Suppressor macrophage (primary cell): ENCODE measurements at places on chromosomes 5 and 9.
A peak's percentile ranks its signal among the peaks of the same experiment; 100 is the strongest.

- peak; percentile 74 for DNase-seq
These were observed 37.4 kb downstream of the PIK3R1 start for GRCh38 chr5:68252673-68253623.

GRCh38 chr9:78515108-78515507 is 218.2 kb downstream of the PSAT1 start:
- DNase-seq = no peak

DNA sequence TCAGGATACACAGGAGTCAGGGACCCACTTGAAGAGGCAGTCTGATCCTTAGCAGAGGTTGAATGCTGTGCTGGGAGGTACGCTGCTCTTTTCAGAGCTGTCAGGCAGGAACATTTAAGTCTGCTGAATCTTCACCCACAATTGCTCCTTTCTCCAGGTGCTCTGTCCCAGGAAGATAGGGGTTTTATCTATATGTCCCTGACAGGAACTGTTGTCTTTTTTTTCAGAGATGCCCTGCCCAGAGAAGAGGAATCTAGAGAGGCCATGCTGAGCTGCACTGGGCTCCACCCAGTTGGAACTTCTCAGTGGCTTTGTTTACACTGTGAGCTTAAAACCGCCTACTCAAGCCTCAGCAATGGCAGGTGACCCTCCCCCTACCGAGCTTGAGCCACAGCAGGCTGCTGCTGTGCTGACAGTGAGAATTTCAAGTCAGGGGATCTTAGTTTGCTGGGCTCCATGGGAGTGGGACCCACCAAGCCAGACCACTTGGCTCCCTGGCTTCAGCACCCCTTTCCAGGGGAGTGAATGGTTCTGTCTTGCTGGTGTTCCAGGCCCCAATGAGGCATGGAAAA is 169.0 kb downstream of the FBXL17 start:
- DNase-seq = no peak

- DNase-seq = no peak
These were observed 187.1 kb downstream of the KDM4C start for GRCh38 chr9:6944896-6945295.

DNA sequence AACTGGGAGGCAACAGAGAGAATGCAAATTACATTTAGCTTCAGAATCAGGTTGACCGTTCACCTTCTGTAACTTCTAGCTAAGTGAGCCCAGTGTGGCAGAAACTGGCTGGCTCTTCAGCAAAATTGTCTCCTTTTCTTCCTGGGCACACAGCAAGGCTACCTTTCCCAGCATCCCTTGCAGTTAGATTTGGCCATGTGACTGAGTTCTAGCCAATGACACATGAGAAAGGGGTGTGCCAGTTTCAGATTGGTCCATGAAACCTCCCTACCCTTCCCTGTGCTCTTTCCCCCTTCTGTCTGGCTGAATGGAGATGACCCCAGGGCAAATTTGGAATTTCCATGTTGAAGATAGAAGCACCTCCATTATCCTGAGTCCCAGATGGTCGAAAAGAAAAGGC is 72.5 kb upstream of the SMIM23 start:
- no peak for DNase-seq

- no peak for DNase-seq
These were observed 7.3 kb downstream of the CEP78 start for GRCh38 chr9:78243130-78243529.

DNA sequence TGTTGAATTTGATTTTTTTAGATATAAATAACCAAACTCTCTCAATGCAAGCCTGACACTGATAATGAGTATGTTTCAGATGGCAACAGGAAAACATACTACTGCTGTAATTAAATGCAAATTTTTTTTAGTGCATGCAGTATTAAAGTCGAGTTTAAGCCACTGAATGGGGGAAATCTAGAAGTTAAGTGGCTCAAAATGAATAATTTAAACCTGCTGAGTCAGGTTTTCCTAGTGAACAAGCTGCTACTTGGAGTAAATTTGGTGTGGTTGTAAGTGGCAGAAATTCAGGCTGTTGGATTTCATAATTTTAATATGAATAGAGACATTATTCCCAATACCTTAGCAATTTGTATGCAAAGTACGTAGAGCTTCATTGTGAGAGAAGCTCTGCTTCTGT is 121.8 kb downstream of the SLF1 start:
- DNase-seq = no peak

GRCh38 chr9:5004481-5004880 is 19.4 kb downstream of the JAK2 start:
- no peak for DNase-seq

DNA sequence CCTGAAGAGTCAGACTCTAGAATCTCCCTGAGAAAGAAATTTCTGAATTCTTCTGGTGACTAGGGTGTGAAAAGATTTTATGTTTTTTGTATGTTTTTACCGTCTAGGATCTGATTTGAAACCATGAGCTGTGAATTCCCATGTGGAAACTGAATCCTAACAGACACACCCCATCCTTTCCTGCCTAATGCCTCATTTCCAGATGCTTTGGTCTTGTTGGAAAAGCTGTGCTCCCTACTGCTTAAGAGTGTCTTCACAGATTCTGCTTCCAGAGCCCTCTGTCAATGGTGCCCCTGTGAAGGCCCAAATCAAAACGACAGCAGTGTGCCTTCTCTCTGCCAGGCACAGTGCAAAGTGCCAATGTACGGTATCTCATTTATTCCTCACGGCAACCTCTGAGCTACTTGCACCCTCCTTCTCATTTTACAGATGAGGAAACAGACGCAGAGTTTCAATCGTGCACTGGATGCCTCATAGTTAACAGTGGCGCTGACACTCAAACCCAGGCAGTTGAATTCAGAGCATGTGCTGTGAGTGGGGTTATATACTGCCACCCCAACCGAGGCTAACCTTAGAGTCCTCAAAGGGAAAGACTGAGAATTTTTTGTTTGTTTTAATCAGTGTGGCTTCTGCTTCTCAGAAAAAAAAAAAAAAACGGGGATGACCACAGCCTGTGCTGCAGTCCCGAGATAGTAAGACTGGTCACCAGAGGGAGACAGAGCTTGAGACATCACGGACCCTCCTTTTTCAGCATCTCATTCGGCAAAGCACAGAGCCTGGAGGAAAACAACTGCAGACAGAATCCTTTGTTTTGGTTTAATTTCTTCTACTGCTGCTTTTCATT is 188.4 kb downstream of the SNCAIP start:
- DNase-seq = peak; percentile 32

DNA sequence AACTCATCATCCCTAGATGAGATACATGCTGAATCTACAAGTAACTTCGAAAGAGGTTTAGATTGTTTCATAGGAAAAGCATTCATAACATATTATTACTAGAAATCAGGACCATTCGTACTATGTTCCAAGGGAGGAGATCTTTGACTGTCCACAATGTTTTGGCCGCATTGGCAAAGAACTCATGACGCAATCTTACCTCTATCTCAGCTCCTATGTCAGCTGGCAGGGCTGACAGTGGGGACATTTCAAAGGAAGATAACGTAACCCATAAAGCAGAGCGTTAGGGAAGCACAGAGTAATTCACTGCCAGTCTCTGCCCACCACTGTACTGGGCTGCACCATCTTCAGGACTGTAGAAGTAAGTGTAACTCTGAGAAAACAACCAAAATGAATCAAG is 69.7 kb downstream of the EFNA5 start:
- no peak for DNase-seq

DNA sequence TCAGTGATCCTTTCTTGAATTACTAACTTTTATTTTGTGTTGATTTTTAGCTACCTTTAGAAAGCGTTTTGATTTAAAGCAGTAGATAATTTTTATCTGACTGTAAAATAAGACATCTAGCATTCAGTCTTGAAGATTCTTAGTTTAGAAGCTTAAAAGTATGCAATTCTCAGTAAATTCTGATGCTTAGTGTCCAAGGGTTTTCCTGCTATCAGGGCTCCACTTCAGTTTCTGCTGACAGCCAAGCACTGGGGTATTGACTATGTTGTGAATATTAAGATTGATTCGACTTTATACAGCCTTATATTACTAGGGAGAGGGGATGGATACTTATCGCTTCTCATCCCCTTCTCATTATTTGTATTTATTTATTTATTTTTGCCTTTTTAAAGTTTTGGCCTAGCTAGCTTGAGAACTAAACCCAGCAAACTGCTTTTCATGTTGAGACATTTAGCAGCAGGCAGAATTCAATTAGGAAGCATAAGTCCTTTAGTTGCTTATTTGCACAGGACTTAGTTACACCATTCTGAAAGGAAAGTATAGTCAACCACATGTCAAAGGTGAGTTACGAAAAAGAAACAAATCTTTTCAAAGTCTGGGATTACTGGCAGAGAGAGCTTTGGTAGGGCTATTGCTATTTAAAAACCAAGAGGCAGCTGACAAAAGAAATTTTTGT is 2.9 kb downstream of the PBX3 start:
- no peak for DNase-seq

GRCh38 chr5:54889826-54890225 is 95.6 kb downstream of the ESM1 start:
- no peak for DNase-seq

DNA sequence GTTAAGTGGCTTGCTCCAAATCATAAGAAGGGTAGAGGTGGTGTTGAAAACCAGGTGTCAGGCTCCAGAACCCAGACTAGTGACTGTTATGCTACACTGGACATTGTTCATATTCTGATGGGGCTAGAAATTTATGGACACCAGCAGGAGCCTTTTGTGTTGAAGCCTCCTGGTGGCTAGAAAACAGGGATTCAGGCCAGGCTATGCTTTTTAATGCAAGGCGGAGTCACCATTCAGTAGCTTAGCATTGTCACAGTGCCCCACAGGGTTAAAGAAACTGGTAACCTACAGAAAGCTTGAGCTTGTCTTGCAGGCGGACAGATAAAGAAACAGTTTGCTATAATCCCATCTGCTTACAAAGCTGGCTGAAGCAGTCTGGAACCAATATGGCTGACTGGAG is 23.0 kb upstream of the GOLM1 start:
- DNase-seq = no peak

DNA sequence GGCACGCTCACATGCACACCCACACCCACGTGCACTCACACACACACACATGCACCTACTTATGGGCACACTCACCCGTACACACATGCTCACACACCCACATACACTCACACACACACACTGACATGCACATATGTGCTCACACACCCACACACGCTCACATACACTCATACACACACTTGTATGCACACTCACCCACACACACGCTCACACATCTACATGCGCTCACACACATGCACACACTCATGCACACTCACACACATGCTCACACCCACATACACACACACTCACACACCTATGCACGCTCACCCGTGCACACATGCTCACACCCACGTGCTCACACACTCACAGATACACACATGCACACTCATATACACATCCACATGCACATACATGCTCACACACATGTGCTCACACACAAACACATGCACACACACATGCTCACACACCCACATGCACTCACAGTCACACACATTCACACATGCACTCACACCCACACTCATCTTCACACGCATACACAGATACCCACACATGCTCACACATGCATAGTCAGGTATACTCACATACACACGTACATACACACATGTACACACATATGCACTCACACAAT is 138.3 kb downstream of the OLFM1 start:
- DNase-seq = no peak

DNA sequence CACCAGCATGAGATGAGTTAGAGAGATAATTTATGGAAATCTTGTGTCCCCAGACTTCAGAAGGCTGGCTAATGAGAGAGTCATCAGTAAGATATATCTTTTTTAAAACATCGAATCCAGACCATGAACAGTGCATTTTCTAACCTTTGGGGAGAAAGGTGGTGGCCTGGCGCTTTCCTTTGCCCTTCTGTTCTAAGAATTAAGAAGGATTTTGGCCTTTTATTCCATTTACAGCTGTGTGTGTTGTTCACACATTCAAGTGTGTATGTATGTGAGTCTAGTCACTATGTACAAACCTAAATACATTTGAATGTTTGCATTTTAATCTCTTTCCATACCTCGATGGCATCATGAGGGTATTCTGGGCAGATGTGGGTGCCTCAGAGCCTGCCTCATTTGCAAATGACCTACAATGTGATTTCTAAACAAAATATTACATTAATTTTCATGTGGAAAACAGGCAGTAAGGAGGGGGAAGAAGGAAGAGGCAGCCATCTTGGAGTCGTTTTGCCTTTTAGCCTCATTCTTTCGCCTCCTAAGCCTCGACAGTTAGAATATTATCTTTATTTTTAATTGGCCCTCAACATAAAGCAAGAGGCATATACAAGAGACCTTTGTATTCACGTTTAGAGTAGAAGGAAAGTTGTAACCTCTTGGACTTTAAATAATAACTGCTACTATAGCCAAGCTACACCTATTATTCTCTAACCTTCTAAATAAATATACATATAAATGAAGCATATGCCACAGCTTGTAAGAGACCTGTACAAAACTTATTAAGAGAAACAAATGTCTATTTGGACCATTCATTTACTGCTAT is 125.3 kb upstream of the TMEM161B start:
- no peak for DNase-seq

DNA sequence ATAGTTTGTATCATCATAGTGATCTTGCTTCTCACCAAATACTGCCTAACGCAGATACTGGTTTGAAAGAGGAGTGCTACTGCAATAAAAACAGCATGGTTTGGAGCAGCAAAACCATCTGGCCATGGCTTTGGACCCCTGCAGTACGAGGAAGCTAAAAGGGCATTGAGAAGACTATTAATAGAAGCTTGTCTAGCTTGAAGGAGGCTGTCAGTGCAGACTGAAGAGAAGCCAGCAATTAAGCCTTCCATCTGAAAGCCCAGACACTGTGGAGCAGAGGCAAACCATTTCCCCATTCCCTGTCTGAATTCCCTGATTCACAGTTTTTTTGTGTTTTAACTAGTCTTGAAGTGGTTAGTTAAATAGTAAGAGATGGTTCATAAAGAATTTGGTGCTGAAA is 281.6 kb downstream of the PTPRD start:
- no peak for DNase-seq

DNA sequence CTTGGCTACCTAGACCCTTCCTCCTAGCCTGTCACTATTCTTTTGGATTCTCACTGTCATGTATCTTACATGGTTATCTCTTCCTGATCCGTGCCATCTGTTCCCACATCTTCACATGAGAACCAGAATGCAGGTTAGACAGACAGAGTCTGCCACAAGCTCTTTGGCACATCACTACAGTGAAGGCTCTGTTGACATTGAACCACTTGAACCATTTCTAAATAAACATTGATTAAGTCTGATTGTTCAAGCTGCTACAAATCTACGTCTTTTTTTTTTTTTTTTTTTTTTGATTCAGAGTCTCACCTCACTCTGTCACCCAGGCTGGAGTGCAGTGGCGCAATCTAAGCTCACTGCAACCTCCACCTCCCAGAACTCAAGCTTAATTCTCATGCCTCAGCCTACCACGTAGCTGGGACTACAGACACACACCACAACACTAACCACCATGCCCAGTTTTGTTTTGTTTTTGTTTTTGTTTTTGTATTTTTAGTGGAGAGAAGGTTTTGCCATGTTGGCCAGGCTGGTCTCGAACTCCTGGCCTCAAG is 85.1 kb upstream of the LRRTM2 start:
- no peak for DNase-seq

GRCh38 chr9:90088434-90088833 is 483.6 kb downstream of the GADD45G start:
- no peak for DNase-seq

- peak; percentile 8 for DNase-seq
These were observed 49.5 kb downstream of the TJP2 start for GRCh38 chr9:69223605-69224004.

- DNase-seq = peak; percentile 34
These were observed 128.3 kb downstream of the GPBP1 start for GRCh38 chr5:57302164-57302563.
